Left lung (tissue), 14 donors: ENCODE measurements at places on chromosomes 11 and 22. TPM values are rescaled to one million over a fixed set of nuclear protein-coding genes. Genes with fewer than 3 reads are reported as not detected.

GRCh38 chr11:32836946-32837345 is 7.2 kb downstream of the PRRG4 start:
- DNase-seq = no peak

DNA sequence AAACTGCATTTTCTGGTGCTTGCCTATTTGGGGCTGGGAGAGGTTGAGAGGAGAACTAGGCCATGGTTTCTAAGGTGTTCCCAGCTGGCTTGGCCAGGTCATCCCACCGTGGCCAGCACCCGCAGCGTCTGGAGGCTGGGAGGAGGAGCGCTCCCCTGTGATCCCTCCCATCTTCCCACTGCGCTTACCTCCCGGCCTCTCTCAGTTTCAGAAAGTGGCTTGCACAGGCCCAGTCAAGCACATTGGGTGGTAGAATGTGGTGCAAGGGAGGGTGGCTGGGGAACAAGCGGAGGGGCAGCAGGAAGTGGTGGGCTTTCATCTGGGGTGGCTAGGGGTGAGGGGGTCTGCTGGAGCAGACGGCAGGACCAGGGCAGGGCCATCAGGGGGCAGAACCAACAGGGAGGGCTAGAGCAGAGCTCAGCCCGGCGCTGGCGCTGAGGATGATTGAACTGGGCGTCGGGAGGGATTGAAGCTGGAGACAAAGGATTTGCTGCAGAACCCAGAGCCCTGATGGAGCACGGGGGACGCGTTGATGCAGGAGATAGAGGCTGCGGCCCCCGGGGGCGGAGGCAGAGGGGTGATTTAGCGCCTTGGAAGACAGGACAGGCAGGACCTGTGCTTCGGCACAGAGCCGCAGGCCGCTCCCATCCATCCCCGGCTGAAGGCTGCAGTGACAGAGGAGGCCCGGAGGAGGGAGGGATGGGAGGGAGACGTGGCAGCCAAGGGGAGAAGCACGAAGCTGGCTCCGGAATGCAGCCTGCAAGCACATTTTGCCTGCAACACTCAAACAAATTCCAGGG is 76.0 kb downstream of the TRIM29 start:
- no peak for DNase-seq

POGLUT3 gene
- 60.0 TPM for polyA plus RNA-seq

GRCh38 chr11:88335284-88335683 is 2.3 kb downstream of the CTSC start:
- no peak for DNase-seq
